ENCODE measurements at places on chromosomes 16 and 17. TPM values are rescaled to one million over a fixed set of nuclear protein-coding genes. Genes with fewer than 3 reads are reported as not detected.
A peak's percentile ranks its signal among the peaks of the same experiment; 100 is the strongest.

DNA sequence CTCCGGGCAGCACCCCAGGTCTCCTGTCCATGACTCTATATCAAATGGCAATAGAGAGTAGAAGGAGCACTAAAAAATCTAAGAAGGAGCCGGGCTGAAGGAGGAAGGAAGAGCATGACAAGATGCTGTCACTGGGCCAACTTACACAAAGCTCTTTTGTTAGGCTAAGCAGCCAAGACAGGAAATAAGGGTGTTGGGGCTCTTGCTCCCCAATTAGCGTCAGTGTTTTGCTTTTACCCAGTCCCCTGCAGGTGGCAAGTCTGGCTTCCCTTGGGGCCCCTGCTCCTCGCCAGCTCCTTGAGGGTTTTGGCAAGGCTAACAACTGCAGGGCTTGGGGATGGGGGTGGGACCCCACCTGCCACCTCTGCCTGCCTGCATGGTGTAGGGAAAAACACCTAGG is 120.5 kb downstream of the CCT6B start:
- DNase-seq: no peak

DNA sequence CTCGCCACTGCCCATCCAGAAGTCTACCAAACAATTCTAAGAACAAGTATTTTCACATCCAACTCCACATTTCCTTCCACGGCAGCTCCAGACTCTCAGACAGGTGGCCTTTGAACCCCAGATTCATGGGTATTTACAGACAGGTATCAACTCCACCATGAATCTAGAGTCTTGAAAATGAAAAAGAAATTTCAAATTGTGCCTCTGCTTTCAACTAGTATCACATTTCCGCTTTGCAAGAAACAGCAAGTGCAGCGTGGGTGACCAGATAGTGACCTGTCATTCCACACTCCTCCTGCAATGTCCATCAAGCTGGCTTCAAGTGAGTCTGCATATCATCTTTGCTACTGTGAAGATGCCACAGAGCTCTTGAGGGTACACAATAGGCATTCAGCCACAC is 232.4 kb upstream of the RPL38 start:
- DNase-seq: no peak

DNA sequence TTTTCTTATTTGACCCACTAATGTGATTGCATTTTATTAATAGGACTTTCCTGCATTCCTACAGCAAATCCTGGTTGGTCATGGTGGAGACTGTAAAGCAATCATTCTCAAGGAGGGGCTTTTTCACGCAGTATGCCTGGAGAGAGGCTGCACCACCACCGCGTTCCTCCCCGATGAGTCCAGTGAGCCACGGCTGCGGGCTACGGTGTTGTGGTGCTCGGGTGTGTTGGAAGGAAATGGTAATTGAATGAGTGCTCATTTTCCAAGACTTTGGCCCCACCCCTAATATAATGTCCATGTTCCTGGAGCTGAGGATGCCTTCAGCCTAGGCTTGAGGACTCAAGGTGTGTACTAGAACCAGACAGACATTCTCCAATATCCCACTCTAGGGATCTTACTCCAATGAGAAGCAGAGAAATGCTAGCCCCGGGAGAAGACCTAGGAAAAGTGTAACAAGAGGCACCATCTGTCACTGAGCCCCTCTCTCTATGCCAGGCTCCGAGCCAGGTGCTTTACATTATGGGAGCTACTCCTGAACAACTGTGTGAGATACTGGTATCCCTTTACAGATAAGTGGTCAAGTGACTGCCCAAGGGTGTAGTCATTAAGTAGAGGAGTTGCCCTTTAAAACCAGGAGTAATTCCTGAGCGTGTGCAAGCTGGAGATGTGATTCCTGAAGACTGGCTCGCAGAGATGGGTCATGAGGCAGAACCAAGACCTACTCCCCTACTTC is 39.4 kb downstream of the HEATR6 start:
- DNase-seq: no peak

The CHTF8 gene
- 54.7 TPM for total RNA-seq

The CCL16 gene
- total RNA-seq: not detected

DNA sequence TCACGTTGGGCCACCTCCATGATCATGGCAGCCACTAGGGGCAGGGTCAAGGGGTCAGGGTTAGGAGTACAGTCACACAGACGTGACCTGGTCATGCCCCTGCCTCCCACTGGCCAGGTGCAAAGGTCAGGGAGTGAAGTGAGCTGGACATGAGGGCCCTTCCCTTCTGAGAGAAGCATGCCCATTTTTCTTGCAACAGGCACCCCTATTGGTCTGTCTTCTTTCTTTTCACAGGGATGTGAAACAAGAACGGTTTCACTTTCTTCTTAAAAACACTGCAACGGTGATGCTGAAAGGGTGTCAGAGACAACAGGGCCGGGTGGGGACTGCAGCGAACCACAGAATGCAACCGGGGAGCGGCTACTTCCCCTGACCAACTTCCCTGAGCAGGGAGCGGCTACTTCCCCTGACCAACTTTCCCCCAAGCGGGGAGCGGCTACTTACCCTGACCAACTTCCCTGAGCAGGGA is 52.1 kb upstream of the DOC2B start:
- no peak for DNase-seq

DNA sequence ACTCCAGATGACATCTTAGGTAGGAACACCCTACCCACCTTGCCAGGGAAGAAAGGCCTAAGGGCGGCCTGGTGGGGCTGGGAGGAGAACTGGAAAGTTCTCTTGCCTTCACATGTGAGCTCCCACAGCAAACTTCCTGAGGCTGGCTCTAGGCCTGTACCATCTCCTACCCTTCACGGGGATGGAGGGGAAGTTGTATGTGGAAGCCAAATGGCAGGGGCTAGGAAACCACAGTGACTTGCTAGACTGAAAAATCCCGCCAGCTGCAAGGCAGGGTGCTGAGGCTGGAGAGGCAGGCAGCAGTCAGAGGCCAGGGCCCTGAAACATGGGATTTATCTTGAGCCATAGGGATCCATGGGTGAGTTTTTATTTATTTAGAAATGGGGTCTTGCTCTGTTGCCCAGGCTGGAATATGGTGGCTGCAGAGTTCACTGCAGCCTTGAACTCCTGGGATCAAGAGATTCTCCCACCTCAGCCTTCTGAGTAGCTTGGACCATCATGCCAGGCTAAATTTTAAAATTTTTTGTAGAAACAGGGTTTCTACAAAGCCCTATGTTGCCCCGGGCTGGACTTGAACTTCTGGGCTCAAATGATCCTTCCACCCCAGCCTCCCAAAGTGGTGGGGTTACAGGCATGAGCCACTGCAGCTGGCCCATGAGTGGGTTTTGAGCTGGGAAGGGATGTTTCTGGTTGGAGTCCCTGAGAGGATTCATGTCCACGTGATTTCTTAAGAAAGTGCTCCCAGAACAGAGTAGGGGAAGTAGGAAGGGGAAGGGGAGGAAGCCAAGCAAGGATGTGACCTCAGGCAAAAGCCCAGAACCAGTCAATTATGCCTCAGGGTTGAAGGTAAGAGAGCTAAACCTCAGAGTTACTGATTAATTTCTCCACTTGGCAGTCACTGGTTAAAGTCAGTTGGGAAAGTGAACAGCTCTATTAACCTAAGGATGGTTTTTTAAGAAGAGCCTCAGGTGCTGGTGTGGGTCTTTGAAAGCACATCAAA is 4.0 kb upstream of the KAT8 start:
- peak; percentile 36 for DNase-seq

The CDH3 gene
- 109 TPM for total RNA-seq

- DNase-seq: no peak
These were observed 23.6 kb downstream of the SREBF1 start for GRCh38 chr17:17813055-17813724.

- no peak for DNase-seq
These were observed 378.7 kb downstream of the HS3ST4 start for GRCh38 chr16:26070302-26071100.

DNA sequence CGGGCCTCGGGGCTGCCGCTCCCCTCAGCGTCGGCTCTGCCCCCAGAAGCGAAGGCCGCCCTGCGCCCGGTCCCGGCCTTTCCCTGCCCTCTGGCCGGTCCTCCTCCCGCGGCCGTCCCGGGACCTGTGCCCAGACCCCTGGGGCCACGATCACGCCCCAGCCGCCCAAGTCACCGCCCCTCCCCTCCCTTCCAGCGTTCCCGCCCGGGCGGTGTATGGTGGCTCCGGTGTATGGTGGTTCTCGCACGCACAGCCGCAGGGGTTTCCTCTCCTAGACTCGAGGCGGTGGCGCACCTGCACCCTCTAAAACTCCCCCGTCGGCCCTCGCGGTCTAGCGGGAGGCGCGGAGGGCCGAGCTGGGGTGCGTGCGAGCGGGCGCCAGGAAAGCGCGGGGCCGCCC is 10.0 kb downstream of the TIGD7 start:
- no peak for DNase-seq

DNA sequence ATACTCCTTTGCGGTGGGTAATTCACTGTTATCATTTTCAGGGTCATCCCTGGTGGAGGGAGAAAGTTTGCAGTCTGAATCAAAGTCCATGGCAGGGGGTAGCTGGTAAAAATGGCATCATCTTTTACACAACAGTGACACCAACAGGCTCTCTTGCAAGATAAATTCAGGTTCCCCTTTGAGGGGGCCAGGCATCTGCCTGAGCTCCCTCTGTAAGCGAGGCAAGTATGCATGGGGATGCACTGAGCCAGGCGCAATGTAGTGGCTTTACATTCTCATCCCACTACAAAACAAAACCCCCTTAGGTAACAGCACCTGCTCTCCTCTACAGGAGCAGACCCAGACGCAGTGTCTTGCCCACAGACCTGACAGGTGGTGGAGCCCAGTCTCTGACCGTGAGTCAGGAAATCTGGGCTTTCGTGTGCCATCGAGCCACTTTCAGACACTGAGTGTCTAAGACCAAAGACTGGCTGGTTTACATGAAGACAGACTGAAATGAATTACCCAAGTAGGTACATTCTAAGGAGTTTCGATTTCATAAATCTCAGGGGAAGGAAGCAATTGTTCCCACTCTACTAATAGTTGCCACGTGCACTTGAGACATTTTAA is 17.7 kb downstream of the LITAFD start:
- DNase-seq: no peak

The KIF19 gene
- not detected for total RNA-seq

The IL34 gene
- total RNA-seq: not detected

DNA sequence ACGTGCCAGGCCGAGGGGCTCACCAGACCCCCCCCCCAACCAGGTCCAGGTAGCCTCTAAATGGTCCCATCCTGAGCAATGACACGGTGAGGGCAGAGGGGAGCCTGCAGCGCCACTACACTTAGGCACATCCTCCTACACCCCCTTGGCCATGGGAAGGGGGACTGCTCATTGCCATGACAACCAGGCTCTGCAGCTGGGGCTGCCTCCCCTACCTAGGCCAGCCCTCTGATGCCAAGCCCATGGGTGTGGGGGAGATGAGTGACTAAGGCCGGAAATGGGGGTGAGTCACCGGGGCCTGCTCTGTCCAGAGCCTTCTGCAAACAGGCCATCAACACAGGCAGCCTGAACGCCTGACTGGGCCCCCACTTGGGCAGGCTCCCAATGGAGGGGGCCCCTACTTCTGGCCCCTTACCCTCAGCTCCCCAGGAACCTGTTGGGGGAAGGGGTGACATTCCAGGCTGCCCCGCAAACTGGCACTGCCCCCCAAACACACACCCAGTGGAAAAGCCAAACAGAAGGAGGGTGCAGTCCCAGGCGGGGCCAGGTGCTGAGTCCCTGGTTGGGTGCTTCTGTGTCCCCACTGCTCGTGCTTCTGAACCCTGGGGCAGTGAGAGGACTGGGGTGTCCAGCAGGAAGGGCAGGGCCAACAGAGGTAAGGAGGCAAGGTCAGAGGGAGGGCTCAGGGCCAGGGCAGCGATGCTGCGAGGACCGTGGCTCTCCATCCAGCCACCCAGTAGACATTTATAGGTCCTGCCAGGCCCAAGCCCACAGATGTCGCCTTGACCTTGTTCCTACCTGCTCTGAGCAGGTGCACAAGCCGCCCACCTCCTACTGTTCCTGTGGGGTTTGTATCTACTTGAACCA is 8.2 kb downstream of the PLCD3 start:
- DNase-seq: peak; percentile 96

GRCh38 chr17:64148699-64149098 is 18.8 kb upstream of the ERN1 start:
- DNase-seq: peak; percentile 41

DNA sequence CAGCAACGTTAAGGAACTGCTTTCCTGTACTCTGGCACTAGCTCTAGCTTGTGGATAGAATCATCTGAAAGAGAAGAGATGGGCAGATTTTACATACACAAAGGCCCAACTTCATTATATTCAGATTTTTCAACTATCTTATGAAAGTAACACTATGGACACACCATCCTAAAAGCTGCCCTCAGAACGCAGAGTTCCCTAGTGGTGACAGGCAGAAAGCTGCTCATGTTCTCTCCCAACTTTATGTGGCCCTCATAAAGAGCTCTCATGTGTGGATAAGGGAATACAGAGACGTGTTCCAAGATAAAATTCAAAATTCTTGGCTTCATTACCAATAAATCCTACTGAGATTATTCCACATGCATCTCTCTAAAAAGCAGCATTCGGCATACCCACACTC is 1.5 kb downstream of the CFAP20 start:
- peak; percentile 17 for DNase-seq

DNA sequence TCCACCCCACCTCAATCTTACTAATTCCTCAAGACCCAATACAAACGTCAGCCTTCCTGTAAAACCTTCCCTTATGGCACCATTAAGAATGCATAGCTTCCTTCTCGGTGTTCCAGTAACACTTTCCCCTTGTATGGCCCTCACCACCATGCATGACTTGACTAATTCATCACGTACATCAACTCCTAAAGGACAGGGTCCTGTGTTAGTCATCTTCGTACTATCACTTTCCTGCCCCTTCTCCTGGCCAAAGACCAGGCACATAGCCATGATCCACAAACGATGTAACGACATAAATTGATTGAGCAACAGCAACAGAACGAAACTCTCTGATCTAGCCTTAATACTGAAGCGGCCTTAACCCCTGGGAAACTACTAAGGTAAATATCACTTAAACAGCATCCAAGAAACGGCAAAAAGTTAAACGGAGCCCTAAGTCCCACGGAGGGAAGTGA is 612 bp downstream of the PSMD12 start:
- peak; percentile 58 for DNase-seq

The CARD14 gene
- 2.3 TPM for total RNA-seq

The HS3ST3B1 gene
- total RNA-seq: 0.33 TPM

The SKAP1 gene
- total RNA-seq: not detected

DNA sequence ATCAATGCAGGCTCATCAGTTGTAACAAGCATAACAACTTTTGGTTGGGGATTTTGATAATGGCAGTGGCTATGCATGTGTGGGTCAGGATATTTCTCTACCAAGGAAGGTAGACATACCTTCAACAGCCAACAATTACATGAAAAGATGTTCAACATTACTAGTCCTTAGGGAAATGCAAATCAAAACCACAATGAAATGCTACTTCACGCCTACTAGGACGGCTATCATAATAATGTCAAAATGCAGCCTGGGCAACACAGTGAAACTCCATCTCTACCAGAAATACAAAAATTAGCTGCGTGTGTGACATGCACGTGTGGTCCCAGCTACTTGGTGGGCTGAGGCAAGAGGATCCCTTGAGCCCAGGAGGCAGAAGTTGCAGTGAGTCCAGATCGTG is 7.3 kb upstream of the SLC5A10 start:
- DNase-seq: no peak

The ZNF785 gene
- total RNA-seq: 5.0 TPM

The SMTNL2 gene
- total RNA-seq: not detected

GRCh38 chr17:57406131-57406980 is 150.0 kb downstream of the MSI2 start:
- peak; percentile 14 for DNase-seq
